ENCODE measurements at places on chromosomes 13 and 19.

GRCh38 chr19:30631033-30631370, 258.8 kb downstream of the ZNF536 start:
- DNase-seq = no peak

DNA sequence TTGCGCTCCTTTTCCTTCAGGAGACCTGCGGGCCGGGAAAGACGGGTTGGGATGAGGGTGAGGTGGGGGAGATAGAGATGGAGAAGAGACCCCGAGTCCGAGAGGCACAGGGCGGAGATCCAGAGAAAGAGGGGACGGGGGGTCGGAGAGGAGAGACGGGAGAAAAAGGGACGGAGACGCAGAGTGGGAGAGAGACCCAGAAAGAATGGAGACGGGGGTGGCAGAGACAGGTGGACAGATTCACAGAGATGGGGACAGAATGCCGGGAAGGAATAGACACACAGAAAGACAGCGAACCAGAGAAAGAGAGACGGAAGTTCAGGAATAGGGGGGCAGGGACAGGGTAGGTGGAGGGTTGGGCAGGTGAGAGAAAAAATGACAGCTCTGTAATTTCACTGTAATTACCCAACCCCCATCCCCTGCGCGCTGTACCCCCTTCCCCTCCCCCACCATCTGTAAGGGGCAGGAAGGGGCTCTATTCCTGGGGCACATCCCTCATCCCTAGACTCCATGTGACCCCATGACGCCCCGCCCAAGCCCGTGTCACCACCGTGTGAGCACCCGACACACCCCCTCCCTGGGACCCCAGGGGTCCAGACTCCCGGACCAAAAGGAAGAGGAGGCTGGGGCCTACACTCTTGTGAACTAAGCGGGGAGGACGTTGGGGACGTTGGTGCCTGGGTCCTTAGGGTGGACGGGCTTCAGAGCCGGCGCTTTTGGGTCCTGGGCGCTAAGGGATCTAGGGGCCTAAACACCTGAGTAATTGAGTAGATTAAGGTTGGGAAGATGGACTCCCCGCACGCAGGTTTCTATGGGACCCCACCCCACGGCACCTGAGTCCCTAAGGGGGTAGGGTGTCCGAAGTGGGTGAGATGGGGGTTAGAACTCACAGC, 967 bp downstream of the DBP start:
- DNase-seq = no peak

DNA sequence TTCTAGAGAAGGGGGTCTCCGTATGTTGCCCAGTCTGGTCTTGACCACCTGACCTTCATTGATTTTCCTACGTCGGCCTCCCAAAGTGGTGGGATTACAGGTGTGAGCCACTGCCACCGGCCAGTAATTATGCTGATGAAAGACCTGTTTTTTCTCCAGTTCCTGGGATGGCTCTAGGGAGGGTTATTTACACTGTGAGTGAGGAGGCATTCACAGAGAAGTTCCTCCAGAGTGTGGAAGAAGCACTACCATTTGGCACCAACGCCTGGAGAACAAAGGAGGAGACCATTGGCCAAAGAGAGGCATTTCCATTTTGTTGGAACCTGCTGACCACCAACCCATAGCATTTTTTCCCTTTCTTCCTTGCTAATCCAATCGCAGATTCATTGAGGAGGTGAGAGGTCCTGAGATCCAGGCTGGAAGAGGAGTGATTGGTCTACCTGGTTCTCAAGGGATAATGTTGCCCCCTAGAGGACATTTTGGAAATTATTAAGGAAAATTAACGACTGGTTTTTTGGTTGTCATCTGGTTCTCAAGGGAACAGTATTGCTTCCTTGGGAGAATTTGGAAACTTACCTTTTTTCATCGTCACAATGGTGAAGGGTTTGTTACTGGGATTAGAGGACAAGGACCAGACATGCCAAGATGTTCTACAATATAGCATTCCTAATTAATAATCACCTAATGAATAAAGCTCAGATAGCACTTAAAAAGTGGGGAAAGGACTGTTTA, 5.5 kb upstream of the SAE1 start:
- DNase-seq = no peak

DNA sequence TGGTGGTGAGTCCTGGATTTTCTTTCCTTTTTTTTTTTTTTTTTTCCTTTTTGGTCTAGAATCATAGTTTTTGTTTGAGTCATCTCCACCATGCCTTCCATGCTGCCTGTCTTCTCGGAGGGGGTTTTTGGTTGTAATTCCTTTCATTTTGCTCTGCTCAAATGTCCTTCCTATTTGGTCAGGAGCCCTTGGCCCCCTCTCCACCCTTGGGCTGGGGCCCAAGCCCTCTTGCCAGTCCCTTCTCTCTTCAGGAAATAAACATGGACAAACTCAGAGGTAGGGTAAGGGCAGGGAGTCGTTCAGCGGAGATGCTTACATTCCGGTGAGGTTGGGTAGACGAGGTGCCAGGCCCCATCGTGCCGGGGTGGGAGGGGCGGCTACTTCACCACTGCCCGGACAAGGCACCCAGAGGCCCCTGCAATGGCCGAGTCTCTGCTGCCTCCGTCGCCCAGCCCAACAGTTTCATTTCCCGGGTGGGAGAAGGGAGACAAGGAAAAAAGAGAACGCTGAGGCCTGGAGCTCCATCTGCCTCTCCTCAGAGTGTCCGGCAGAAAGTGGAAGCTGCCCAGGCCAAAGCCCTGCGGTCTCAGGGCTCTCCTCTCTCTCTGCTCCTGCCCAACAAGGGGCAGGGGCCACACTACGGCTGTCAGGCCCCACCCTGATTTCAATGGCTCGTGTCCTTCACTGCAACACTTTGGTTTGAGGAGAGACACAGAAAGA, 12.7 kb downstream of the ZNF574 start:
- no peak for DNase-seq

DNA sequence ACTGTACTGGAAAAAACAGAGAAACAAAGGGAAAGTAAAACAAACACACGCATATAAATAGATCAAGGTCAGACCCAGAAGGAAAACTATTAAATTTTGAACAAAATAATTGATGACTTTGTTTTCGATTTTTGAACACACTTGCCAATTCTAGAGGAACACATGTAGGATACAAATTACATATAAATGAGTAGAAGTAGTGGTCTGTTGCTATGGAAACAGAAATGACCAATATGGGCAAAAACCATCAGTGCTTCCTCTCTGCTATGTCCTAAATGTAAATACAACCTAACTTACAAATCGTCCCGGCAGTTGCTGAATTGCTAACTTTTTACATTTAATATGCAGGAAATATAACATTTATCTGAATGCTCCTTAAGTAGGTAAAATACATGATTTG, 65.2 kb upstream of the POSTN start:
- DNase-seq = no peak

- DNase-seq = no peak
Measured at GRCh38 chr19:49805822-49806619, 7.1 kb downstream of the FUZ start.

- no peak for DNase-seq
Measured at GRCh38 chr13:21684576-21684975, 13.7 kb downstream of the FGF9 start.

- no peak for DNase-seq
Measured at GRCh38 chr13:40897053-40897452, 107.6 kb downstream of the SLC25A15 start.

- DNase-seq = no peak
Measured at GRCh38 chr13:65789815-65790214, 1440.3 kb downstream of the PCDH9 start.

DNA sequence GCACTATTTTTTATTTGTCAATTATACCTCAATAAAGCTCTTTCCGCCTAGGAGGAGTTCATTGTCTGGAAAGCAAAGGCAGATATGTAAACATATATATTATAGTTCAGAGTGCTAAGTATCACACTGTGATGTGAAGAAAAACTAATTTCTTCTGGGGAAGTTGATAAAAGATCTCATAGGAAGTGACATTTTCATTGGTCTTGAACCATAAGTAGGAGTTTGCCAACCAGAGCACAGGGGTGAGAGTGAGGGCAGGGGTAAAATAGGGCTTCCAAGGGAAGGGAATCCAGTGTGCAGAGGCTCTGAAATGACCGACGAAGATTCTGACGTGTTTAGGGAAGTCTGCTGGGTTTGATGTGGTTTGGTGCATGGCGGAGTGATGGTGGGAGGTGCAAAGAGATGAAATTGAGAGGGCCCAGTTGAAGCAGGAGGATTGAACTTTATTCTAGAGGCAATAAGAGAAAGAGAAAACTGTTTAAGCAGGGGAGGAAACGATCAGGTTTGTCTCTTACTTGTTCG, 780 bp upstream of the GTF2F2 start:
- peak; percentile 44 for DNase-seq

DNA sequence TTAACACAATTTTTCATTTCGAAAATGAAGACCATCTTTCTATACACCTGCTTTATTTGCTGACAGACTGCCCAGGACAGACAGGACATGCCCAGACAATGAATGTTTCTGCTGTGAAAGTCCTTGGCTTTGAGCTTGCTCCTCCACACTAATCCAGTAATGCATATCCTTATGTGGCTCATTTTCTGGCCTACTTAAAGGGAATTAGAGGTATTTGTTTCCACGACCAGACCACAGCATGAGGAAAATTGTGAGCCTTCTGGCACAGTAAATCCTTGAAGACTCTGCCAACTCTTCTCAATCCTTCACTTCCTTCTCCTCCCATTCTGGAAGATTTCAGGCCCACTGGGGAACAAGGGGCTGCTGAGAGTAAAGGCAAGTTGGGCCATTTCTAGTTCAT, 25.7 kb downstream of the CCDC70 start:
- DNase-seq = no peak

- no peak for DNase-seq
Measured at GRCh38 chr13:89749888-89750287, 1597.6 kb upstream of the MIR17HG start.

- no peak for DNase-seq
Measured at GRCh38 chr13:113121928-113122471, 599 bp upstream of the F10 start.

DNA sequence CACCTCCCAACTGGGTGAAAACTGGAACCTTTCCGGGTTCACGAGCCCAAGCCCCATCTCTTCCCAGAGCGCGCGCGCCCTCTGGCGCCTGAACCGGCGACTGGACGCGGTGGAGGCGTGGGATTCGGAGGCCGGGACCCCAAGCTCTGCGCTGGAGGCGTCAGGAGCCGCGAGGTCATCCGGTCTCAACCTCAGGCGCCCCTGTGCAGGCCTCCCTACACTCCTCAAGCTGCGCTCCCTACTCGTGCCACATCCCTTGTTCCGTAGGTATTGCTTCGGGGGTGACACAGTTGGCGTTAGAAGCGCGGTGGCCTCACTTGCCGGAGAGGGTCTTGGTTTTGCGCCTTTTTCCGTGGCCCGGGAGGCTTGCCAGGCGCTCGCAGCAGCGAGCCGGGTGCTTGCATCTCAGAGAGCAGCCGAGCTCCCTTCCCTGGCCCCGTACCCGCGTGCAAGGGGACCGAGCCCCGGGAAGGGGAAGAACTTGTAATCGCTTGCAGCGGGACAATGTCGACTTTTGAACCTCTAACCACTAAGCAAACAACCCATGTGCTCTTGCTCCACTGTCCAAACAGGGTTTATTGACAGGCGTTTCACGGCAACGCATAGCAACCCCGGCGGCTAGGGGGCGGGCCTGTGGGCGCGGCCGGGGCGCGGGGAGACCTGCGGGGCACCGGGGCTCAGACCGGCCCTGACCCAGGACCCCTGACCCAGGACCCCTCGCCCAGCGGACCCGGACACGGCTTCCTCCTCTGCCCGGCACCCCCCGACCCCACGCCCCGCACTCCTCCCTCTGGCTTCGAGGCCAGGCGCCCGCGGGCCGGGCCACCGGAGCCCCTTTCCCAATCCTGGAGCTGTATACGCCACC, 8.5 kb downstream of the CDX2 start:
- peak; percentile 46 for DNase-seq

Measured in stimulated activated CD4-positive, alpha-beta T cell treated with anti-CD3 and anti-CD28 coated beads, Interleukin-4, amount 100 ng/mL, for 48 hours (primary cell).